Central memory CD8-positive, alpha-beta T cell (primary cell): ENCODE measurements at places on chromosomes 12 and 14.
A peak's percentile ranks its signal among the peaks of the same experiment; 100 is the strongest.

- no peak for DNase-seq
These were observed 98.8 kb downstream of the TMEM132C start for GRCh38 chr12:128365651-128366231.

DNA sequence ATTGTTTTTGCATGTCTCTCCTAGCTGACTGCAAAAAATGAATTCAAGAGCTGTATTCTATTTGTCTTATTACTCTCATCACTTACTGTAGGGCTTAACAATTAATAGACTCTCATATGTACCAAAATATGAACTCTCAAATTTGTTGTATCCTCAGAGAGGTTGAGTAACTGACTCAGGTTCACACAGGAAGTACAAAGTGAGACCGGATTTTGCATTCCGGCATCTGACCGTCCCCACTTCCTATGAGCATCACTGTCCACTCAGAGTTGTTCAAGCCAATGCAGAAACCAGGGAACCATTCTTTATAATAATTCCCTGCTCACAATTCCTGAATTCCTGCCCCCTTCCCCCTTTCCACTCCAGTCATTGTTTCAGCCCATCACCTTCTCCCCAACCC is 113.3 kb upstream of the AMIGO2 start:
- no peak for DNase-seq

GRCh38 chr14:100306101-100306997 is at the start of gene SLC25A29:
TSS of gene SLC25A29 (minus strand) at chr14:100306444. CDS start at chr14:100306232, 212 bp downstream.
- DNase-seq, result peak; percentile 46

DNA sequence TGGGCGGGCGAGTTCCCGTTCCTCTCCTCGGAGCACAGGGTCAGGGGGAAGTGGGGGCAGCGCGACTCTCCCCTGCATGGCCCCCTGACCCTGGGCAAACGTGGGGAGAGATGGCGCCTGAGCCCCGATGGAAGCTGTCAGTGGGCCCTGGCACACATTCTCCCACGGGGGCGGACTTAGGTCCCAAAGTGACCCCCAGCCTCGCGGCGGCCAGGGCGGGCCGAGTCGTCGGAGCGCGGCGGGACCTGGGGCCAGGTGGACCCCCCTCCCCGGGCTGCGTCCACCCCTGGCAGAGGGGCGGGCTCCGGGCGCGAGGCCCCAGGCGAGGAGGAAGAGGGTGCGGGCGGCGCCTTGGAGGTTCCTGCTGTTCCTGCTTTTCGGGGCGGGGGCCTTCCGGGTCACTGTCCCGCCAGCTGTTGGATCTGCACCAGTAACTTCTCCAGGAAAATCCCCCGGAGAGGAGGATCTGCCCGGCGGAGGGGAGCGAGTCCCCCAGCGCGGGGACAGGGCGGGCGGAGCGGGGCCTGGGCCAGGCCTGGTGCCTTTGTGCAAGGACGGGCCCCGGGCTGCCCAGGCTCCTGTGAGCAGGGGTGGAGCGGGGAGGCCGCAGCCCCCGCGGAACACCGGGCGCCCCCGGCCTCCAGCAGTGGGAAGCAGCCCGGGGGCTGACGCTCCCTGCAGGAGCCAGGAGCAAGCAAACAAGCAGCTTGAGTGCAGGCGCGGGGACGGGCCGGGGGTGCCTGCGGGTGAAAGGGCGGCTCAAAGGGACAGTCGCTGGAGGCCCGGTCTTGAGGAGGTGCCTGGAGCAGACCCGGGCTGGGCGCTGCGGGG is 15.3 kb downstream of the TNFAIP2 start:
- no peak for DNase-seq

GRCh38 chr12:6265038-6265405 is 45.5 kb upstream of the PLEKHG6 start:
- no peak for DNase-seq

- DNase-seq, result no peak
These were observed 453.9 kb downstream of the MED13L start for GRCh38 chr12:115823635-115824034.

DNA sequence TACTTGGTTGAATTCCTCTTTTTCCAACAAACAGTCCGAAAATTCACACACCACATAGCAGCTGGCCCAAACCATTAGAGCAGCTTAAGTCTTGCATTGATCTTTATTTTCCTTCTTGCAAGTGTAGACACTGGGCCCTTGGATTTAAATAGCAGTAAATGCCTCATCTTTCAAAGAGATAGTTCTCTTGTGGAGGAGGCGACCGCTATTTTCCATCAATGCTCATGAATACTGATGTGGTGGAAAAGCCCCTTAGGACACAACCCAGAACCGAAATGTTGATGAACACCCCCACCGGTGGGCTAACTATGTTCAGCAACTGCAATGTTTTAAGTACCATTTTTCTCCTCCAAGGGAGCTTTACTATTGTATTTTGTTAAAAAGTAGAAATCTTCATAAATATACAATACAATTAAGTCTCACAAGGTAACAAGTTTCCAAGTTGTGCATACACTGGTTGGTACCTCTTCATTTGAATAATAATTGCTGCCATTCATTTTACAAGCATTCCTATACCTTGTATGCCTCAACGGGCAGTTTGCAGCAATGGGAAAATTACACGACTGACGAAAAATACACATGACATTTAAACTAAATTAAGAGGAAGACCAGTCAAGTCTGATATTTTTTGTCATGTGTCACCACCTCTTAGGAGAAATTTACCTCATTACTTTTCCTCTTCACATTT is 18.0 kb downstream of the NIN start:
- no peak for DNase-seq

DNA sequence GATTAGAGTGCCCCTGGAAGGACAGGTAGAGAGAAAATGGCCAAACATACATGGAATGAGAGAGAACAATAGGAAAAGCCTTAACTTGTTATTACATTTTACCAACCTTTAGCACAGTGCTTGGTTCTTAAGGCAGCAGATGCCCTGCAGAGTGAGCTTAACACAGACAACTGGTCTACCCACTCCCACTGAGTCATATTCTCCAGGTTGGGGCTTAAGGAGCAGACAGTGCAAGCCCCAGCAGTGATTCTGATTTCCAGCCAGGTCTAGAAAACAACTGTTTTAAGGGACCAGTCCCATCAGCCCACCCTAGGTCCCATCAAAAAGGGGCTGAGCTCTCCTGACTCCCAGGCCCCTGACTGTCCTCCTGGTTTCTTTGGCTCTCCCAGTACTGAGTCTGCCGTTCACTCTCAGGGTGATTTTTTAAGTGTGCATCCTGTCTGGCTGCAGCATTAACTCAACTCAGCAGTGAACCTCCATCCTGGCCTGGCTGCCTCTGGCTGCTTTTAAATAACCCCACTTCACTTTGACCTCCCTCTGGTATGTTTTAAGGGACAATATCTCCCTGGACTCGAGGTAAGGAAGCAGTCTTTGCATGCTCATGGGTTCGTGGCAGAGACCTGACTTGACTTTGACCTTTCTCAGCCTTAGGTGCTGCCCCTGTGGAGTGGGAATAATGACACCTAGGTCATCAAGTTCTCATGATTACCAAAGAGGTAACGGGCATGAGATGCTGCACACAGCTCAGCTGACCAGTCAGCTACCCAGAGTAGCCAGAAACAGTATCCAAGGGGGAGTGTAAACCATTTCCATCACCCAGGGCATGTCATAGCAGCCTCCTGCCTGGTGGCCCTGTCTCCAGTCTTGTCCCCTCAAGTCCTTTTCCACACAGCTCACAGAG is 210.7 kb upstream of the PWP1 start:
- no peak for DNase-seq

DNA sequence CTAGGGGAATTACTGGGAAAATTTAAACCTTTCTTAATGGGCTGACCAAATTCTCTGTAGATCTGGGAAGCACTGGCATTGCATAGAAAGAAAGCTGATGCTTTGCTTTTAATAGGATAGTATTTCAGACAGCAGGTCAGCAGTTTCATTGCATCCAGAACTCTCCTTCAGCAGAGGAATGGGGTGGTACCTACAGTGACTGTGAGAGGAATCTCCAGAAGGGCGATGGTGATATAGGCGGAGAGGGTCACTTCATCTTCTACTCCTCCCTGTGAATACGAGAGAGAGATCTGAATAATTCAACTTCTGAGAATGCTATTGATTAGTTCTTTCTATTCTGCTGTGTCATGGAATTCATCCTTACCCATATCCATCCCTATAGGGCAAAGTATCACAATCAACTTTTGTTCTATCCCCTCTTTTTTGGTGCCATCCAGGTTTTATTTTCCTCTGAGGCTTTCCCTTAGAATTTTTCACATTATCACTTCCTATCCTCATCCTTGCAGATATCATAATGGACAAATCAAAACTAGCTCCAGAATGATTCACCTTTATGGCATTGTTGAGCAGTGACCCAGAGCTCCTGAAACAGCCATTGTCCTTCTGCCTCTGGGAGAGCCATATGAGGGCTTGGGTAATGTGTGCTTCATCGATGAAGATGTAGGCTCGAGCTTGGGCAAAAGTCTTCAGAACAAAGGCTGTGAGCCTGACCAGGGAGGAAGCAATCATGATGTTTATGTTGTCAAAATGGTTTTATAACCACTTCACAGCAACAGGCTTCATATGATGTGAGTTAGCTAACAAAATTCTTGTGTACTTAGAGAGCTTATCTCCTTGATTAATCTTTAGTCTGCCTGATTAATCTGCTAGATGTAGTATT is 38.3 kb downstream of the A2M start:
- no peak for DNase-seq

DNA sequence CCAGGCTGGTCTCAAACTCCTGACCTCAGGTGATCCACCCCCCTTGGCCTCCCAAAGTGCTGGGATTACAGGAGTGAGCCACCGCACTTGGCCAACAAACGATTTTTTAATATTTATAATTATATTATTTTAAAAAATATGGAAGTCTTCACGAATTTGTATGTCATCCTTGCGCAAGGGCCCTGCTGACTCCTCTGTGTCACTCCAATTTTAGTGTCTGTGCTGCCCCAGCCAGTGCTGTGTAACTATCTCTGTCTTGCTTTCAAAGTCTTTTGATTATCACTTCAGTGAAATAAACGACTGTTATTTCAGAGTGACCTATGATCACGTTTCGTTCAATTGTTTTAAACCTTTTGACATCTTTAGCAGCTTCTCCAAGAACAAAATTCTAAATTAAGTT is 13.1 kb upstream of the MMP17 start:
- no peak for DNase-seq

DNA sequence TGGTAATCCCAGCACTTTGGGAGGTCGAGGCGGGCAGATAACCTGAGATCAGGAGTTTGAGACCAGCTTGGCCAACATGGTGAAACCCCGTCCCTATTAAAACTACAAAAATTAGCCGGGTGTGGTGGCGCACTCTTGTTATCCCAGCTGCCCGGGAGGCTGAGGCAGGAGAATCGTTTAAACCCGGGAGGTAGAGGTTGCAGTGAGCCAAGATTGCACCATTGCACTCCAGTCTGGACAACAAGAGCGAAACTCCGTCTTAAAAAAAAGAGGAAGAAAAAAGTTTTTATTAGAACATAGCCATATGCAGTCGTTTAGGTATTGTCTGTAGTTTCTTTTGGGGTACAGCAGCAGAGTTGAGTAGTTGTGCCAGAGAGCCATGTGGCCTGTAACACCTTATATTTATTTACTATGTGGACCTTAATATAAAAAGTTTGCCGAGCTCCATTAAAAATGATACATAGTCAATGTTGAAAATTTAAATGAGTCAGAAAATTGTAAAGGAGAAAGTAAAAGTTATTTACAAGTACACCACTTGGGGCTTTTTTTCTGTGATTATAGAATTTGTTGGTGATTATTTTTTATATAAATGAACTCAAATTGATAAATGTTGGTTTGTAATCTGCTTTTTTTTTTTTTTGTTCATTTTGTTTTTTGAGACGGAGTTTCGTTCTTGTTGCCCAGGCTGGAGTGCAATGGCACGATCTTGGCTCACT is 2.2 kb downstream of the ADIPOR2 start:
- no peak for DNase-seq

GRCh38 chr12:63792338-63792737 is 12.6 kb downstream of the RXYLT1 start:
- no peak for DNase-seq

DNA sequence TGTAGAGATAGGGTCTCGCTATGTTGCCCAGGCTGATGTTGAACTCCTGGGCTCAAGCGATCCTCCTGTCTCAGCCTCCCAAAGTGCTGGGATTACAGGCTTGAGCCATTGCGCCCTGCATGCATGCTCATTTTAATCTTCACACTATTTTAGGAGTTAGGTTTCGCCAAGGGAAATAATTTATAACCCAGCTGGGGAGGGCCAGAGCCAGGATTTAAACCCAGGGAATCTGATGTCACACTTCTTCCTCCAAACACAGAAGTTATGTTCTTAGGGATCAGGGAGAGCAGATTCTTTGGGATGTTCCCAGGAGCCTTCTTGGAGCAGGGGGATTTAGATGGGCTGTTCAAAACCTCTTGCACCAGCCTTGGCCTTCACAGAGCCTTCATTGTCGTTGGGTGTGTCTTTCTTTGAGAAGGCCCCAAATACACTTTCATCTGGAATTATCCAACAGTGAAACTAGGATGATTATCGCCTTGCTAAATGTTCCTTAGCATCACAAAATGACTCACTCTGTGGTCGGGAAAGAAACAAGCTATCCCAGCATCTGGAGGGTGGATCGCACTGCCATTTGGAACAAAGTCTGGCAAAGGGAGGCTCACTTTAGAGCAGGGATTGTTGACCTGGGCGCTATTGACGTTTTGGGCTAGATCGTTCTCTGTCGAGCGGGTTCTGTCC is 8.2 kb upstream of the PPP1CC start:
- no peak for DNase-seq

- no peak for DNase-seq
These were observed 4.3 kb downstream of the OASL start for GRCh38 chr12:121034616-121035305.

DNA sequence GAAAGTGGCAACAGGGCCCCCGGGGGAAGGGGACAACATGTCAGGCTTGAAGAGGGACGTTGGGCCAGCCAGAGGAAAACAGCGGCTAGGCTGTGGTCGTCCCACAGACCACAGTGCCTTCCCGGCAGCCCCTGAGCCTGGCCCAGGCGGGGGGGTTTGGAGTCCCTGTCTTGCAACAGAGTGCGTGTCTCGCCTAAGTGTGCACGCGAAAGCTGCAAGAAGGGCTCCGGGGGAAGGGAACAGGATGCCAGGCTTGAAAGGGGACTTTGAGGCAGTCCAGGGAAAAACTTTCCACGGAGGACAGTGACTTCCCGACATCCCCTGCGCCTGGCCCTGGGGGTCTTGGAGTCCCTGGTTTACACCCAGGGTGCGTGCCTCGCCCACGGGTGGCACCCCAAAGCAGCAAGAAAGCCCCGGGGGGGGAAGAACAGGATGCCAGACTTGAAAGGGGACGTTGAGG is 157.5 kb upstream of the ALG10B start:
- DNase-seq, result no peak

DNA sequence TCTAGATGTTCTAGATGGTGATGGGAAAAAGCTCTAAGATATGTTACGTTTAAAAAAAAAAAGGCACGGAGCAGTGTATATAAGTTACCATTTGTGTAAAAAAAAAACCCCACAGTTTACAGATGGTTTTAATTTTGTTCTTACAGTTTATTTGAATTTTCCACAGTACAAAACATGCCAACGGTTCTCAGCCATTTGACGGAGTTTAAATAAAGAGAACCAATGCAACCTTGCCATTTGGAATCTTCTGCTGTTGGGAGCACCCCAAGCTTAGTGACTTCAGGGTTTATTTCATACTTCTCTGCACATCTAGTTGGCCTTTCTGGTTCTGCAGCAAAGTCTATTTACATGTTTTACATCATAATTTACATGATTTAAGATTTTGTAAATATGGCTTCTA is 7.7 kb upstream of the HPD start:
- DNase-seq, result no peak

GRCh38 chr12:68971404-68971803 is 38.4 kb upstream of the CPM start:
- DNase-seq, result no peak

- no peak for DNase-seq
These were observed 16.8 kb upstream of the TMEM119 start for GRCh38 chr12:108614639-108615038.

- no peak for DNase-seq
These were observed 18.4 kb downstream of the NR2C1 start for GRCh38 chr12:95055057-95055456.
